ENCODE measurements at places on chromosomes 13 and 19.

GRCh38 chr19:44857837-44858236 lies 11.7 kb downstream of the NECTIN2 start:
- DNase-seq, result no peak

DNA sequence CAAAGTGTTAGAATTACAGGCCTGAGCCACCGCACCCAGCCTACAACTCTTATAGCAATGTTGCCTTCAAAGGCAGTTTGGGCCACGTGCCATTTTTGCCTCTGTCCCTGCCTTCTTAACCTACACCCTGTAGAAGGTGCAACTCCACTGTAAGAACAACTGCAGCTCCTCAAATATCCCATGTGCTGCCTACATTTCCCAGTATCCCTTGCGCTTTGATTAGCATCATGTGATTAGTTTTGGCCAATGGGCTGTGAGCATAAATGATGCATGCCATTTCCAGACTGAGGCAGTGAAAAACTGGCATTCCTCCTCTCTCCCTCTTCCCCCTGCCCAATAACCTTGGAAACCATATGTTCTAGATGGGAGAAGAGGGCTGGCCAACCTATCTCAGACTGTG lies 75.2 kb upstream of the MRI1 start:
- peak; percentile 54 for DNase-seq

- DNase-seq, result no peak
Observed at GRCh38 chr13:36848199-36848982, 29.4 kb downstream of the RFXAP start.

- DNase-seq, result peak; percentile 40
Observed at GRCh38 chr19:54462047-54462654, 1.4 kb downstream of the LENG9 start.

- no peak for DNase-seq
Observed at GRCh38 chr13:63942372-63942771, 2526.7 kb upstream of the PCDH20 start.

- DNase-seq, result no peak
Observed at GRCh38 chr19:5045956-5046338, 77.0 kb downstream of the KDM4B start.

DNA sequence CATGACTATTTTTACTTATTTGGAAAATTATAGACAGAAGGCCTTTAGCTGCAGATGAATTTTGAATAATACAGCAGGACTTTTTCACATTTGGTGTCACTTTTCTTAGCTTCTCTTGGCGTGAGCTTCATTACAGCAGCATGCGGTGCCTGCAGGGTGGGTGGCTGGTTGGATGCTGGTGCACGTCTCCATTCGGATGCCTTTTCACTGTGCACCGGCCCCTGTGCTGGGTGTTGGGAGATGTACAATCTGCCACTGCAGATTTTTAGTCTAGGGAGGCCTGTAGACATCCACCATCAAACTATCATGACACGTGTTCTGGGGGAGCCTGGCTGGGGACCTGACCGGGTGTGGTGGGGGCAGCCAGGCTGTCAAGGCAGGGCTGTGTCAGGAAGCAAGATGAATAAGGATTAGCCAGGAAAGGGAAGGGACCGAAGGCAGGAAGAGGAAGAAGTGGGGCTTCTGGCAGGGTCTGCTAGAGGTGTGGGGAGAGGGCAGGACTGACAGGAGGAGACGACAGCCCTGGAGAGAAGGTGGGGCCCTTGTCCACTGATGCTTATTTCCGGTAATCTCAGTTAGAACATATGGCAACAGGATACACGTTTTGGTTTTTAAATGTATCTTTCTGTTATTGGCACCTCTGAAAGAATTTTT lies 88.8 kb downstream of the ARHGEF7 start:
- no peak for DNase-seq

- DNase-seq, result no peak
Observed at GRCh38 chr13:92459306-92459705, 767.3 kb upstream of the GPC6 start.

- no peak for DNase-seq
Observed at GRCh38 chr13:80571346-80572307, 230.7 kb upstream of the SPRY2 start.

DNA sequence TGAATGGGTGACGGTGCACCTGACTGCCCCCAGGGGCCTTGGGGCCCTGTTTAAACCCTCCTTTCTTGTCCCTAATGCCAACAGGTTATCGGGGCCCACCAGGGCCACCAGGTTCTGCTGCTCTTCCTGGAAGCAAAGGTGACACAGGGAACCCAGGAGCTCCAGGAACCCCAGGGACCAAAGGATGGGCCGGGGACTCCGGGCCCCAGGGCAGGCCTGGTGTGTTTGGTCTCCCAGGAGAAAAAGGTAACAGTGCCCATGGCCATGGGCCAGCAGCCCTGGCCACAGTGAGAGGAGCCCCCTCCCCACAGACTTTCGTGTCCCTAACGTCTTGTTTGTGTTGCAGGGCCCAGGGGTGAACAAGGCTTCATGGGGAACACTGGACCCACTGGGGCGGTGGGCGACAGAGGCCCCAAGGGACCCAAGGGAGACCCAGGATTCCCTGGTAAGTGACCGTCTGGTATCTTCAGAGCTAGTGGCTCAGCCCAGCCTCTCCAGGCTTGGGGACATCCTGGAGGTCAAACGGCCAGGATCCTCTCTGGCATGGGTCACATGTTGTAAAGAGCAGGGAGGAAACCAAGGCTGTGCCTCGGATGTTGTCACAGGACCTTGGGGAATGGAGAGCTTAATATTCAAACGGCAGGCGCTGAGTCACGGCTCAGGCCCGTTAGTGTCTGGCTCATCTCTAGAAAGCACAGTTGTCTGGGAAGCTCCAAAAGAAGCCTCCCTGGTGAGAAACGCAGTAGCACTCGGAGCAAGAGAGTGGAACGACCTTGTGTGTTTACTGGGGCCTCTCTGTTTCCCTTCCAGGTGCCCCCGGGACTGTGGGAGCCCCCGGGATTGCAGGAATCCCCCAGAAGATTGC lies 58.3 kb downstream of the RAB20 start:
- DNase-seq, result no peak

- DNase-seq, result no peak
Observed at GRCh38 chr13:114152831-114153371, 20.5 kb upstream of the RASA3 start.

DNA sequence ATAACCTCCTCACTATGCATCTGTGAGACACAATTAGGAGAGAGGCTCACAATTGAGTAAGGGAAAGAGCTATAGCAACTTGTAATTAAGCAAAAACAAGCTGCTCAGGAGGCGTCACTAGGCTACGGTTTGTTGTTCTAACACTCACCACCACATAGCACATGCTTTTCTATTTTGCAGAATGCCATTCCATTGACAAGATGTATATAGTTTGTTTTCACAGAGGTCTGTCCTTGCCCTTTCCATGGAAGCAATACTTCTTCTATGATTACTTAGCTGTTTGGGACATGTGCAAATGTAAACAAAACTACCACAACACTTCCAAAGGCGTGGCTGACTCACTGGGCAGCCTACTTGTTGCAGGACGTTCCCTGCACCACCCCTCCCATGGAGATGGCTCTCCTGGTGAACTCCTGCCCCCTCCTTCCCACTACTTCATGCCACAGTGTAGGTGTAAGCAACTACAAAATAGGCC lies 33.9 kb upstream of the FAM216B start:
- DNase-seq, result no peak

DNA sequence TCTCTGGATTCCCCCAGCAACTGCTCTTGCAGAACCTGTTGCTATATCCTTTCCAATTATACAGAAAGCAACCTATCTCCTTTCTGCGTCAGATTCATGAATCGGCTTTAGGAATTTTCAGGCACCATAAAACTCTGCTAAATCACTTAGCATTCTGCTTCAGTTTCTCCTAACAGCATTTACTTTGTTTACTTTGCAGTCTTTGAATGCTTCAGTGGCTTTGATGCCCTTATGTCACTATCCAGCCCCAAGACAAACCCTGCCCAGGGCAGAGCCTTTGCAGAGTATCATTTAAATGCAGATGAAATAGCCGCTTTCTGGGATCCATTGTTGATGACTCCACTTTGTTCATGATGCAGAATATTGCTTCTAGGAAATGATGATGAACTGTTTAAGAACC lies 43.1 kb downstream of the SLITRK1 start:
- DNase-seq, result no peak

- DNase-seq, result no peak
Observed at GRCh38 chr13:113052971-113053370, 52.6 kb upstream of the F7 start.

GRCh38 chr19:5948752-5949564 lies 29.0 kb downstream of the RANBP3 start:
- DNase-seq, result no peak

- DNase-seq, result no peak
Observed at GRCh38 chr19:41606215-41606837, 20.5 kb downstream of the CEACAM4 start.

GRCh38 chr13:32660227-32660626 lies 74.0 kb downstream of the PDS5B start:
- no peak for DNase-seq

- DNase-seq, result no peak
Observed at GRCh38 chr19:40139533-40140287, 49.0 kb upstream of the ZNF780A start.

DNA sequence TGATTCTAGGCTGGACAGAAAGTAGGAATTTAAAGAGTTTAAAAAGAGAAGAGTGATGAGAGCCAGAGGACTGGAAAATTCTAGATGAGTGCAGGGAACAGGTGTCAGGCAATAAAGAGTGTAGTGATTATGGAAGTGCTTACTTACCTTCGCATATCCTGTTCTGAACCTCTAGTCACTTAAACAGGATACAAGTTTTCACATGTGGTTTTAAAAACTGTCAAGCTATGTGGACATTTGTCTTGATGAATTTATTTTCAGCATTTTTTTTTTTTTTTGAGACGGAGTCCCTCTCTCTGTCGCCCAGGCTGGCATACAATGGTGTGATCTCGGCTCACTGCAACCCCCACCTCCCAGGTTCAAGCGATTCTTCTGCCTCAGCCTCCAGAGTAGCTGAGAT lies 34.3 kb upstream of the IL17D start:
- DNase-seq, result no peak

- no peak for DNase-seq
Observed at GRCh38 chr13:29159871-29160270, 339.7 kb downstream of the MTUS2 start.

DNA sequence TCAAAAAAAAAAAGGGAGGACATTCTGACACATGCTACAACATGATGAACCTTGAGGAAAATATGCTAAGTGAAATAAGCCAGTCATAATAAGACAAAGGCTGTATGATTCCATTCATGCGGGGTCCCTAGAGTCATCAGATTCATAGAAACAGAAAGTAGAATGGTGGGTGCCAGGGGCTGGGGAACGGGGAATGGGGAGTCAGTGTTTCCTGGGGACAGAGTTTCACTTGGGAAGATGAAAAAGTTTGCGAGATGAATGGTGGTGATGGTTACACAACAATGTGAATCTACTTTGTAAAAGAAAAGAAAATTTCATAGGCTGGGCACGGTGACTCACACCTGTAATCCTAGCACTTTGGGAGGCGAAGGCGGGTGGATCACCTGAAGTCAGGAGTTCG lies 6.1 kb upstream of the CLEC4G start:
- no peak for DNase-seq

DNA sequence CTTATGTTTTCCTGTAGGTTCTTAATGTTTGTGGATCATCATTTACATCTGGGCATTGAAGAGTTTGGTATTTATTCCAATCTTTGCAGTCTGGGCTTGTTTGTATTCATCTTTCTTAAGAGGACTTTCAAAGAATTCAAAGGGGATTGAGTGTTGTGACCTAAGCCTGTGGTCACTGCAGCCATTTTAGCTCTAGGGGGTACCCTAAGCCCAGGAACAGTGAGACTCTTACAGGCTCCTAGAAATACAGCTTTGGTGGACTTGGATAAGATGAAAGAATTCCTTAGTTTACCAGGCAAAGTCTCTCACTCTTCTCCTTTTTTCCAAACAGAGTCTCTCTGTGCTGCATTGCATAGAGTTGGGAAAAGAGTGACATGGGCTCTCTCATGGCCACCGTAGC lies 2539.0 kb upstream of the PCDH20 start:
- no peak for DNase-seq

DNA sequence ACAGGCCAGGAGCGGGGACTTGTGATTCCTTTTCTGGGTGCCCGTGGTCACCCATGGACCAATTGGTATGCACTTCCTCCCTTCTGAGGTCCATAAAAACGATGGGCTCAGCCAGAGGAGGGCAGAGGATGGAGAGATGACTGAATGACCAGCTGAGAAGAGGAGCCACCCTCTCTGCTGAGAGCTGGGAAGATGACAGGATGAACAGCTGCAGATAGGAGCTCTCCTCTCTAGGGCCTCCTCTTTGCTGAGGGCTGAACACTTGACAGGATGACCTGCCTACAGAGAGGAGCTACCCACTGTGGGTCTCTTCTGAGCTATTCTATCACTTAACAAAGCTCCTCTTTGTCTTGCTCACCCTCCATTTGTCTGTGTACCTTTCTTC lies 4.1 kb downstream of the IGFL4 start:
- no peak for DNase-seq

- no peak for DNase-seq
Observed at GRCh38 chr13:22103046-22104027, 432.5 kb downstream of the FGF9 start.

DNA sequence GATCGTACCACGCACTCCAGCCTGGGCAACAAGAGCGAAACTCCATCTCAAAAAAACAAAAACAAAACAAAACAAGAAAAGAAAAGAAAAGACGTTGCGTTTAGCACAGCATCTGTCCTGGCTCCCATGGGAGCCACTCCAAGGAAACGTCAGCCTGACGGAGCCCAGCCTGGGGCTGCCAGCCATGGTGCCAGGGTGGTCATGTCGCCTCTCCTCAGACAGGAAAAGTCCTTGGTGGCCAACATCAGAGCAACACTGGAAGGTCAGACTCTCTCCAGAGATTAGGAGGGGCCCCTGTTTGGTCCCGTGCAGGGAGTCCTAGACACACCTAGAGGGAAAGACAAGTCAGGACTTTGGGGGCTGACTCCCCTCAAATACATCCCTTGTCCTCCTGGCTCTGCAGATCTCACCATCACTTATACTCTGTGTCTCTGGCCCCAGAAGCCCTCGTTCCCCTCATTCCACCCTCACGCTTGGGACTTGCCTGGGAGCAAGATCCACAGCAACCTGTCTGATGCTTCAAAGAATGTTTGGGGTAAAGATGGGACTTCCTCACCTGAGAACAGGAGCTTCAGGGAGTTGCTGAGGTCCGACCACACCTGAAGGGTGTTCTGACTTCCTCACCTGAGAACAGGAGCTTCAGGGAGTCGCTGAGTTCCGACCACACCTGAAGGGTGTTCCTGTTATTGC lies 9.3 kb downstream of the LILRA4 start:
- DNase-seq, result no peak

- peak; percentile 80 for DNase-seq
Observed at GRCh38 chr19:15101479-15102082, 5.6 kb upstream of the SYDE1 start.

GRCh38 chr19:2500156-2500555 lies 24.2 kb downstream of the GADD45B start:
- no peak for DNase-seq

- no peak for DNase-seq
Observed at GRCh38 chr13:106479929-106480328, 55.5 kb downstream of the EFNB2 start.

DNA sequence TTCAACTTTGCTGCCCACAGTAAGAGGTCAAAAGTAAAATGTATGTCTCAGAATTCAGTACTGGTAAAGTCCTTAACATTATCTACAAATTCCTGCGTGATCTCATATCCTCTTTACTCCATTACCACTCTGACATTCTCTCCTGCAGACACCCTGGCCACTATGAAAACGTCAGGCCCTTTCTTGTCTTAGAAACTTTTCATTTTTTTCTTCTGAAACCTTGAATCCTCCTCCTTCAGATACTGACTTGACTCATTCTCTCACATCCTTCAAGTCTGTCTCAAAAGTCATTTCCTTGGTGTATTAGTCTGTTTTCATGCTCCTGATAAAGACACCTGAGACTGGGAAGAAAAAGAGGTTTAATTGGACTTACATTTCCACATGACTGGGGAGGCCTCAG lies 262.3 kb downstream of the POU4F1 start:
- DNase-seq, result no peak

Data from H9 (cell line).